ENCODE measurements at places on chromosomes 7 and 10.

- no peak for DNase-seq
Observed at GRCh38 chr7:34751725-34752643, 94.0 kb downstream of the NPSR1 start.

DNA sequence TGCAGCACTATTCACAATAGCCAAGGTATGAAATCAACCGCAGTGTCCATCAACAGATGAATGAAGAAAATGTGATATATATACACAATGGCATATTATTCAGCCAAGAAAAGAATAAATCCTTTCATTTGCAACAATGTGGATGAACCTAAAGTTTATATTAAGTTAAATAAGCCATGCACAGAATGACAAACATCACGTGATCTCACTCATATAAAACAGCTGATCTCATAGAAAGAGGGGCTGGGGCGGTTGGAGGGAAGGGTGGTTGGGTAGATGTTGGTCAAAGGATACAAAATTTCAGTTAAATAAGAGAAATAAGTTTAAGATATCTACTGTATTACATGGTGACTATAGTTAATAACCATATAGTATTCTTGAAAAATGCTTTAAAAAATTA lies 502.1 kb downstream of the KCNMA1 start:
- no peak for DNase-seq

DNA sequence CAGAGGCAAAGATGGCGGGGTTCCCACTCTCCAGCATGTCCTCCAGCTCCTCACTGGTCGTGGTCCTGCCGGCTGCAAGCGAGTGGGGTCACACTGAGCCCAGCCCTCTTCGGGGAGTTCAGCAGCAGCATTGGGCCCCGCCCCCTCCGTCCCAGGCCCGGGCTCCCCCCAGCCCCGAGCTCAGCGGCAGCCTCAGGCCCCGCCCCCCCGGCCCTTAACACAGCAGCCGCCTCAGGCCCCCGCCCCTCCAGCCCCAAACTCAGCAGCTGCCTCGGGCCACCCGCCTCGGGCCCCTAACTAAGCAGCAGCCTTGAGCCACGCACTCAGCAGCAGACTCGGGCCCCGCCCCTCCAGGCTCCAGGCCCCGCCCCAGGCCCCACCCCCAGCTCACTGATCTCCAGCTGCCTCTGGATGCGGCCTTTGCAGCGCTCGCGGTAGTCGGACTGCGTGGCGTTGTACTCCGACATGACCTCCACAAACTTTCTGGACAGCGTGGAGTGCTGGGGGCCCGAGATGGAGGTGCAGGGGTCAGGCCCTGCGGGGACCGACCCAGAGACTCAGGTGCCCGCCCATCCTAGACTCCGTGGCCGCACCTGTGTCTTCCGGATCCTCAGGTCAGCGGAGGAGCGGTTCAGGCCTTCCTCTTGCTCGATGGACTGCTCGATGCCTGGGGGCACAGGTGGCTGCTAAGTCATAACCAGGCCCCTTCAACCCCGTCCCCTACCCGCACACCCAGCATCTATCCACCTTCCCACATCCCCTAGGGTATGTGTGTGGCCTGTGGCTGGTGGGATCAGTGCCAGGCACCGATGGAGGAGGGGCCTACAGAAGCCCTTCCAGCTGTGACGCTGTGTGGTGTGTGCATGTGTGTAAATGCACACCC lies 15.5 kb downstream of the STX1A start:
- DNase-seq: peak; percentile 83

GRCh38 chr7:150434240-150434639 lies 16.2 kb upstream of the GIMAP8 start:
- DNase-seq: no peak

GRCh38 chr7:67760971-67761370 lies 764.3 kb downstream of the TYW1 start:
- DNase-seq: no peak

DNA sequence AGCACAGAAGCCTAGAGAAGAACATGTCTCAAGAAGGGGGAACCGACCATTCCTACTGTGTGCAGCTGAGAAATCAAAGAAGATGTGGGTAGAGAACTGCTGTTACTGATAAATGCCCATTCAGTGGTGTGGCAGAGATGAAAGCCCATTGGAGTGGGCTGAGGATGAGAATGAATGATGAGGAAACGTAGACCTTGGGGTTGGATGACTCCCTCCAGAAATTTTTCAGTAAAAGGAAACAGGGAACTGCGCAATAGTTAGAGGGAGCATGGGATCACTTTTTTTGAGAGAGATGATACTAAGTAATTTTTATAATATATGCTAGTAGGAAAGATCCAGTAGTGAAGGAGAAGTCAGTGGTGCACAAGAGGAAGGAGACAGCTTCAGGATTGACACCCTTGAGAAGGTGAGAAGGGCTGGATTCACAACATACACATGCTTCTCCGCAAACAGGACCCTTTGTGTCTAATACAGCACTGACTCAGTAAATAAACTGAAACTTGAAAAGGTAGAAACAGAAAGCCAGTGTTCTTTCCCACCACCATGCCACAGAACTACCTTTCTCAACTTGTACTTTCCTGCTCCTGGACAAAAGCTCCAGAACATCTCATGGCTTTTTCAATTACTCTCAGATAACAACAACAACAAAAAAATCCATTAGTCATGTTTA lies 104.7 kb upstream of the IL6 start:
- DNase-seq: no peak

DNA sequence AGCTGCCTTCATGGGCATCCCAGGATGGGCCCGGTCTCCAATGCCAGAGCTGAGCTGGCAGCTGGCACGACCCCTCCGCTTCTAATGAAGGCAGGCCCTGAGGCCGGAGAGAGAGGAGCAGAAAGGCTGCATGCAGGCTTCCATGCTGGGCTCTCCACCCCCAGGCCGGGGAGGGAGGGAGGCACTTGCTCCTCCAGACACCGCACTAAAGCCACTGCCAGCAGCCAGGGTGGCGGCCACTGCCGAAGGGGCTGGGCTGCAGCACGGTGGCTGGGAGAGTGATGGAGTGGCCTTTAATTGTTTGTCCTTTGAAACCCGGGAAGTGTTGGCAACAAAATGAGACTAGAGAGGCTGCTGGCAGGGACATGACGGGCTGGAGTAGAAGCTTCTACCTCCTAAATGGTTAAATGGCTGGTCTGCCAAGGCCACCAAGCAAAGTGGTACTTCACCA lies 236.5 kb downstream of the SKAP2 start:
- DNase-seq: no peak

DNA sequence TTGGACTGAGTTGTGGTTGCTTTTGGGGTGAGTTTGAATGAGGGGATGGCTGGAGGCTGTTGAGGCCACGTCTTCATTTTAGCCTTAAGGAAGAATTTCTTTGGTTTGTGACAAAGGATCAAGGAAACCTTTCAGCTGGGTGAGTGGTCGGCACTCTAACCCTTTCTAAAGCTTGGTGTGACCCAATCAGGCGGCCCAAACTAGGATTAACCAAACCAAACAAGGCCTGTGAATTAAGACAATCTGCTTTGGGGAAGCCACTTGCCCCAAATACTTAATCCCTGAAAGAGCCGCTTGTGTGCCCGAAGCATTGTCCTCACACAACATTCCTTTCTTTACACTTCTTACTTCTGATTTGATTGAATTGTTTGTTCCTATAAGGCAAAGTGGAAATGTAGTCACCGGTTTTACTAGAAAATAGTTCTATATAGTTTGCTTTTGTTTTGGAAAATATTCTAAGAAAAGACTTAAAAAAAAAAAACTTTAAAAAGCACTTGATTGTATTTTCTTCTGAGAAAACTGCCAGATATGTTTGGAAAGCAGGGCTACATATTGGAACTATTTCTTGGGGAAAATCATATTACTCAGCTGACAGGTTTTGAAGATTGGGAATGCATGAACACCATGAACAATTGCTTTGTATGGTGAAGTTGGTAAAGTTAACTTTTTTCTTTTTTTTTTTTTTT lies 272.4 kb upstream of the BMPER start:
- DNase-seq: no peak

DNA sequence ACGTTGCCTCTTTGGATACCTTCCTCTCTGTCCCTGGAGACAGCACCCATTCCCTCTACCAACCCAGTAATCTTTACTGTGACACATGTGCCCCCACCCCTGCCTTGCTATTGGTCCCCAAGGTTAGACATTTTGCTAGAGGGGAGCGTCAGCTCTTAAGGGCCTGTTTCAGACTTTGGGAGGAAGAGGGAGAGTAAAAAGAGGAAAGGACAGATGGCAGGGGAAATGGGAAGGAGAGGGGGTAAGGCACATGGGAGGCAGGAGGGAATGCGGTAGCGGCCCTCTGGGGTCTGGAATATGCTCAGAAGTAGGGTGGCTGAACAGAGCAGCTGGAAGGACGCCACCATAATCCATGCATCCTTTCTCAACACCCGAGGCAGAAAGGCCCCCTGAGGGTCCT lies 12.2 kb downstream of the BLNK start:
- no peak for DNase-seq

GRCh38 chr7:111043561-111043960 lies 47.4 kb upstream of the LRRN3 start:
- DNase-seq: no peak

GRCh38 chr7:26073041-26073440 lies 79.0 kb upstream of the NFE2L3 start:
- DNase-seq: no peak

DNA sequence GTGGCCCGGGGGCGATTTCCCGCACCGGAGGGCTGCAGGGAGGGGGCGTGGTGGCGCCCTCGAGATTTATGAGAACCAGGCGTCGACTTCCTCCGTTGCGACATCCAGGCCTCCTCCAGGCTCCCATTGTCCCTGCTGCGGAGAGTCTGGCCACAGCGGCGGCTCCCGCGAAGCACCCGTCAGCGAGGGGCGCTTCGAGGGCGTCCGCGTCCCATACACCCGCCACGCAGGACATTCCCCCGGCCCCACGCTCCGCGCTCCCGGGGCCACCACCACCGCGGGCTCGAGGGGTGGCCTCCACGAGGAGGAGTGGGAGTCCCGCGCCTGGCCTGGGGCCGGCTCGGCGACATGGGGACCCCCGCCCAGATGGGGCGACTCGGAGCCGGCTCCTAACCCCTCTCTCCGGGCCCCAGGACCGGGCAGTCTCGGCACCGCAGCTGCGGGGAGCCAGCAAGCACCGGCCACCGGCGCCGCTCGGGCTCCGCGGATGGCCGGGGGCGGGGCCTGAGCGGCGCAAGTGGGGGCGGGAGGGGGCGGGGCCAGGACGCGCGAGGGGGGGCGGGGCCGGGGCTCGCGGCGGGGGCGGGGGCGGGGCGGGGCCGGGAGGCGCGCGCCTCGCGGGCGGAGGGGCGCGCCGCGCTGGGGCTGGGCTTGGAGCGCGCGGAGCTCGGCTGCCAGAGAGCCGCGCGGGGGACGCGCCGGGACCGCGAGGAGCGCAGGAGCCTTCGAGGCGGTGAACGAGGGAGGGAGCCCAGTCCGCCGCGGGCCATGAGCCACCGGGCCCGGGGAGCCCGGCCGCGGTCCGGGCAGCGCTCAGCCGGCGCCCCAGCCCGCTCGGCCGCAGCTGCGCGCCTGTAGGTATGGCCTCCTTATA lies at the start of gene SH2B2:
Gene SH2B2, plus strand, starts transcription at position 632 of the 874 bp plus-strand sequence. CDS start 13,683 bp downstream, outside the sequence.
- DNase-seq: peak; percentile 53

DNA sequence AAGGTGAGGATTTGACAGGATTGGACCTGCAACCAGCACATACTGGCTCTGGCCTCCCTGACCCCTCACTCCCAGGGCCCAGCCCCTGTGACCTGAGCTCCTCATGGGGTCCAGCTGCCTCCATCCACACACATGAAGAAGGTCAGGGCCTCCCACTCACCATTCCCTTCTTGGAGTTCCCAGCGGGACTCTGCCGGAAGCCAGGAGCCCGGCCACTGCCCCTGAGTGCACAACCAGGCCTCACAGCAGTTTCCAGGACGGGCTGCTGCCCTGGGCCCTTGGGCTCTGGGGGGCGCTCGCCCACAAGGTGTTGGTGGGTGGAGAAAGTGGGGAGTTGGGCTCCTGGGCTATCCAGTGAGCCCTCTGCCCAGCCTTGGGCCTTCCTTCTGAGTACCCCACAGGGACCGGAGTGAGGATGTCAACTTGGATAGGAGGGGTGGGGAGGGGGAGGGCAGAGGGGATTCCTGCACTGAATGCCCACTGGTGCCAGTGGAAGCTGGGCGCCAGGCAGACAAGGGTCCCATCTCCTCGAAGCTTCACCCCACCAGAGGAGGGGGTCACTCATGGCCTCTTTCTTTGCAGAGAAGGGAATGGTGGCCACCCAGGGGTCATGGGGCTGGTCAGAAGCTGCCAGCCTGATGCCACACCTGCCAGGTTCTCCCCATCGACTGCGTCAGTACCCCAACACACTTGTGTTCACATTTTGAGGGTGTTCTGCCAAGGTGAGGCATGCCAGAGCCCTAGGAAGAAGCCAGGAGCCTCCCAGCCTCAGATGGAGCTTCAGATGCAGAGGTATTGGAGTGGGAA lies 115.3 kb downstream of the PTPN20 start:
- DNase-seq: no peak

DNA sequence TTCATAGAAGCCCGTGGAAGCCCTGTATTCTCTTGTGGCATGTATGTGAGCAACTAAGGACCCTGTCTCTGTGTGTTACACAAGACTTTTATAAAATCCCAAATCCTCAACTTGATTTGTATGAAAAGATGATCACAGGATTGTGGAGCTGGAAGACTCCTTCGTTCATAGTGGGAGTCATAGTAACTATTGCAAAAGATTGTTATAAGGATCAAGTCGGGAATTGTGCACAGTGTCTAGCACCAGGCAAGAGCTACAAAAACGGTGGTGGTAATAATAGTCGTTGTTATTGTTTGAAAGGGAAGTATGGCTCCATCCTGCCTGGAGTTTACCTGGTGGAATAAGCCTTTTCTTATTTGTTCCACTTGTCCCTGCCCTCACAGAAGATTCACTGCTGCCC lies 42.8 kb upstream of the MTURN start:
- no peak for DNase-seq

DNA sequence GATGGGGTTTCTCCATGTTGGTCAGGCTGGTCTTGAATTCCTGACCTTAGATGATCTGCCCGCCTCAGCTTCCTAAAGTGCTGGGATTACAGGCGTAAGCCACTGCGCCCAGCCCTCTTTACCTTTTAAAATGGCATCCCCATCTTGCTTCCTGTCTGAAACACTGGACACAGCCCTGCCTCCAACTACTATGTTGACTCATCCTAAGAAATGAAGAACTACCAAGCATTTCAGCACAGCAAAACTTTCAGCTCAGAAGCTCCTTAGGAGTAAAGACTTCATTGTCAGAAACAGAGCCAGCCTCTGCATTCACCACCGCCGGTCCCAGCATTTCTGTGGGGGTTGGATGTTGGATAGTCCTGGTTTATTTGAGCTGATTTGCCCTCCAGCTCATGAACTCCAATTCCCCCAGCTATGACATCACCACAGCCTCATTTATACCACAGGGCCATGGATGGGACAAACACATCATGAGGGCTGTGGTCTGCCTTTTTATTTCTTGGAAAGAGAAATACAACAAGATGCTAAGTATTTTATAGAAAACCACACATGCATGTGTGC lies 123.5 kb downstream of the ADCY1 start:
- no peak for DNase-seq

- no peak for DNase-seq
Observed at GRCh38 chr10:80284522-80284921, 4.9 kb downstream of the MAT1A start.

- no peak for DNase-seq
Observed at GRCh38 chr10:101807158-101807557, 11.1 kb downstream of the OGA start.

- DNase-seq: no peak
Observed at GRCh38 chr7:26603631-26604030, 260.8 kb downstream of the SKAP2 start.

- DNase-seq: no peak
Observed at GRCh38 chr7:47988496-47989386, 9.3 kb upstream of the HUS1 start.

- DNase-seq: no peak
Observed at GRCh38 chr10:120262857-120263547, 194.0 kb upstream of the PLPP4 start.

All from erythroblast (primary cell).